ENCODE measurements at places on chromosomes 5 and 9.

DNA sequence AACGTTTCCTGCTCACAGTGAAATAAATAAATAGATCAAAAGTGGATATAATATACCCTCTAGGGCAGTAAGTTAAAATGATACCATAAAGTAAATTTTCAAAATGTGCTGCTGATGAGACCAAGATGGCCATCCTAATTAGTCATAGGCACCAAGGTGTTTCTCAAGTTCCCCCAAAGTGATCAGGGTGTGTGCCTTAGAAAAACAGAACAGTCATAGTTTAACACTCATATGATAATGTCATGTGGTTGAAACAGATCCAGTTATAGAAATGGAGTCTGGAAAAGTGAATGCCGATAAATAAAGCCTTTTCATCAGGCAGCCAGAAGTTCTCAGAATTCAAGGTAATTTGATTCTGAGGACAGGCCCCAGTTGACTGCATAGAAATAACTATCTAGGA lies 161.5 kb upstream of the CDKN2B start:
- no peak for DNase-seq

GRCh38 chr9:11973011-11973410 lies 720.2 kb upstream of the TYRP1 start:
- no peak for DNase-seq

DNA sequence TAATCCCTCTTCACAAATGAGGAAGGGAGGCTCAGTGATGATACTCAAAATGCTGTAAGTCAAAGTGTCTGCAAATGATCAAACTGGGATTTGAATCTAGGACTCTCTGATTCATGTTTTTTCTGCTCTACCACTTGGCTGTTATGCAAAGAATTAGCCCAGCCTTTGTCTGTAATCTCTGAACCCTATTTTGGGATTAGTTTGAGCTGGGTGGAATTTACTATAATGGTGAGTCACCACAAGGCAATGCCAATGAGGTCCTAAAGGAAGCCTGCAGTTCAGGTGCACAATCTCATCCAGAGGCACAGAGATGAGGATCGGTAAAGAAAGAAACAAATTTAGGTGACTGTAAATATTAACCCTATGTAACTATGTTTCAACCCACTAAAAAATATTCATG lies 29.2 kb downstream of the RFK start:
- DNase-seq, result no peak

- DNase-seq, result no peak
Measured at GRCh38 chr5:99305045-99305580, 376.3 kb upstream of the CHD1 start.

- no peak for DNase-seq
Measured at GRCh38 chr5:35675392-35675791, 57.7 kb downstream of the SPEF2 start.

DNA sequence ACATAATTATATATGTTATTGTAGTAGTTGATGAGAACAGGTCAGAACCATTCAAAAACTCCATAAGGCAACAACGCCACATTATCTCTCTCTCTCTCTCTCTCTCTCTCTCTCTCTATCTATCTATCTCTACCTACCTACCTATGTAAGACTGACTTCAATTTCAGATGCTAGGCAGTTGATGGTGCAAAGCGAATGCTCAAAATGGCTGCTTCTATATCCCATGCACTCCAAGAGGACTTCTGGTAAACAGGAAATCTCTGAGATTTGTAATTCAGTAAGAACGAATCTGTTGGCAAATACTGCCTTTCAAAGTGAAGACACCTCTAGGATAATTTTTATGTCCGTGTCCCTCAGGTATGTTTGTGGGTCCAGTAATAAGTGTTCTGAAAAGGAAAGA lies 43.7 kb downstream of the MEF2C start:
- no peak for DNase-seq

DNA sequence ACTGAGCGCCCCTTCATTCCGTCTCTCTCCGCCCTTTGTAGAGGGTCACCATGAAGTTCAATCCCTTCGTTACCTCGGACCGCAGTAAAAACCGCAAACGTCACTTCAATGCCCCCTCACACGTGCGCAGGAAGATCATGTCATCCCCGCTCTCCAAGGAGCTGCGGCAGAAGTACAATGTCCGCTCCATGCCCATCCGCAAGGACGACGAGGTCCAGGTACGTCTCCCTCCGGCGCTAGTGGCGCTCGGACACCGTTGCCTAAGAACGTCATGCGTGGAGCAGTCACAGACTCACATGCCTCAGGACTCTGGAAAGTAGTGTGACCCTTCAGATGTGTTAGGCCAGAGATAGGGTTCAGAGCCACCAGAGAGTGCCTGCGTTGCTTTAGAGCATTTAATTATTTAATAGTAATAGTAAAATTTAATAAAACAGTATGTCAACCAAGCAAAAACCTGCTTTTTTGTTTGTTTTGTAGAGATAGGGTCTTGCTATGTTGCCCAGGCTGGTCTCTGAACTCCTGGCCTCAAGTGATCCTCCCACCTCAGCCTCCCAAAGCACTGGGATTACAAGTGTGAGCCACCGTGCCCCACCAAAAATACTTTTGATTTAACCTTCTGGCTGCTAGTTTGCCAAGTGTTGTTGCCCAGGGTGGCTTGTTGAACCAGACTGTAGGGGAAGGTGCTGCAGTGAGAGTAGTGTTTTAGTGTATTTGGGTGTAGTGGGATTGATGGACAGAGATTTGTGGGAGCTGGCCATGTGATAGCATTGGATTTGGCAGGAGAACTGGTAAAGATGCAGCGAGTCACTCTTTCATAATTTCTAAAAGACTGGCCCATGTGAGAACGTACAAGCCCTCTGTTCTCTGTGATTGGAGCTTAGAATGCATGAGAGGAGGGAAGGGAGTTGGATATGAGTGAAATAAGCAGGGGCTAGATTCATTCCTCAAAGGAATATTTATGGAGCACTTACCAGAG lies 888 bp downstream of the RPL26L1 start:
- no peak for DNase-seq

GRCh38 chr9:72271613-72272478 lies 93.2 kb downstream of the ZFAND5 start:
- no peak for DNase-seq

- no peak for DNase-seq
Measured at GRCh38 chr5:172049226-172049796, 42.9 kb upstream of the FBXW11 start.

- no peak for DNase-seq
Measured at GRCh38 chr9:33080534-33080933, 4.1 kb upstream of the SMU1 start.

- DNase-seq, result no peak
Measured at GRCh38 chr9:126439883-126440653, 113.4 kb downstream of the MVB12B start.

- no peak for DNase-seq
Measured at GRCh38 chr5:1122511-1123294, 10.8 kb upstream of the SLC12A7 start.

- no peak for DNase-seq
Measured at GRCh38 chr5:177310757-177311391, 824 bp downstream of the MXD3 start.

- no peak for DNase-seq
Measured at GRCh38 chr9:34991607-34992375, 2.2 kb downstream of the DNAJB5 start.

DNA sequence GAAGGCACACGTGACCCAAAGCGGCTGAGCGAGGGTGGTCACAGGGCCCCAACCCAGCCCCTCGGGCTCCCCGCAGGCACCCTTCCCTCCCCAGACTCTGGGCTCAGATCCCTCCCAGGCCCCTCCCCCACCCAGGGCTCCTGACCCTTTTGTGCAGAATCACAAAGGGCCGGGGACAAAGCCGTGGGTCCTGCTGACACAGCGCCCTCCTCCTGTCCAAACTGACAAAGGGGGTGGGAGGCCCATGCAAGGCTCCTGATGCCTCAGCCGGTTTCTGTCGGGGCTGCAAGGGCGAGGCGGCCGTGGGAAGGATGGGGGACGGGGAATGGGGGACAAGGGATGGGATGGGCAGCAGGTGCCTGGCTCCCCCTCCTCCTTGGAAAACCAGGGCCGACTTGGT lies 43.5 kb upstream of the UBAC1 start:
- DNase-seq, result no peak

- no peak for DNase-seq
Measured at GRCh38 chr5:55720188-55720703, 8.1 kb upstream of the SLC38A9 start.

DNA sequence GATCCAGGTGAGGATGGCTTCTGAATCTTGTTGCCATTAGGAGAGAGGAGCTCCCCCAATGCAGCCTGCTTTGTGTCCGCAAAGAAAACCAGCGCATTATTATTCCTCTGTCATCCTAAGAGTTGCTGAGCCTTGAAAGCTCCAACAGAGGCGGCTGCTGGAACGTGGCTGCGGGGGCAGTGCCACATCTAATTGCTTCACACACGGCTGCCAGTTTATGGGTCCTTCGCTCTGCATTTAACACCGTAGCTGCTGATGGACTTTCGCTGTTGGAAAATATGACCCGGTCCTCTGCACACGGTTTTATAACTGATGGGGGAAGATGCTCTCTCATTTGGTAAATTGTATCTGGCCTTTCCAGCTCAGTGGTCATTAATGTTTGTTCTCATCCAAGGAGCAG lies 38.0 kb downstream of the ZNF622 start:
- no peak for DNase-seq

- no peak for DNase-seq
Measured at GRCh38 chr9:71524516-71524915, 243.8 kb downstream of the CEMIP2 start.

DNA sequence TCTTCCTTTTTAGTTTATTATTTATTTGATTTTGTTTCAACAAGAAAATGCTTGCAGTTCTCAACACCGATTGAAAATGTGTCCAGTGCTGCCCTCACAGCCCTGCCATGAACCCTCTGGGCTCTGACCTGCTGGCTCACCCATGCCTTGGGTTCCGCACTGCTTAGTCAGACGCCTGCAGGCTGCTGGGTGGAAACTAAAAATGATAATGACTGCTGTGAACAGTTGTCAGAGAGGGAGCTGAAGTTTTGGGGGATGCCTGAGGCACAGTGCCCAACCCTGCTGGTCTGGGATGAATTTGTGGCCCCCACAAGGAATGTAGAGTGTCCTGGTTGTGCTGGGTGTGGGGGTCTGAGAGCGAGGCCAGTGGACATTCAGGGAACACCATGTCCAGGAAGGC lies 22.2 kb upstream of the CFAP157 start:
- no peak for DNase-seq
